ENCODE measurements at places on chromosomes 2 and 18.

DNA sequence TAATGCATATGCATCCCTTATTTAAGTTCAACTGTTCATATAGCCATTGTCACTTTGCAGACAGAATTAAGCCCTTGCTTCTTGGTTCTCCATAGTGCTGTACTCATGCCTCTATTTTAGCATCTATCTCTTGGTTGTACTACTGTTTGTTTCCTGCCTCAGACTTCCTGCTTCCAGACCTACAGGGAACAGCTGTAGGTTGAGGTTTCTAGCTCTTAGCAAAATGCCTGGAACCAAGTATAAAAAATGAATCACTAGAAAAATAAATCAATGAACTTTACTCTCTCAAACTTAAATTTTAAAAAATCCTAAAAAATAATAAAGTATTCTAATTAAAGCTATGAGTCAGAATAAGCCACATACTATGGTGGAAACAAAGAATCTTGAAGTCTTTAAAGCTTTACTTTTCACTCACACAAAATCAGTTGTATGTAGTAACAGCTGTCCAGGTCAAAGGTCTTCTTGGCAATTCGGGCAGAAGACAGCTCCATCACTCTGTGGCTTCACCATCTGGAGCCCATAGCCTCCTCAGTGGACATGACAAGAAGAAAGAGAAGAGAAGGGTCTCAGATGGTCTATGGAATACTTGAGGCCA, 1228.1 kb upstream of the GYPC start:
- no peak for DNase-seq

GRCh38 chr2:208279236-208279635, 13.2 kb downstream of the PIKFYVE start:
- no peak for DNase-seq

GRCh38 chr2:204763974-204764703, 218.9 kb downstream of the PARD3B start:
- DNase-seq = no peak

GRCh38 chr2:113203217-113203530, 29.4 kb downstream of the PSD4 start:
- no peak for DNase-seq

GRCh38 chr2:159450180-159450579, 163.7 kb upstream of the WDSUB1 start:
- no peak for DNase-seq

- no peak for DNase-seq
Observed at GRCh38 chr2:176131848-176132158, 2.3 kb downstream of the HOXD8 start.

GRCh38 chr18:63997606-63998005, 27.7 kb downstream of the SERPINB8 start:
- DNase-seq = no peak

- no peak for DNase-seq
Observed at GRCh38 chr2:32824070-32824809, 122.5 kb upstream of the LTBP1 start.

GRCh38 chr18:3450012-3450798, at the start of gene TGIF1:
Gene TGIF1 (plus strand): TSS chr18:3450172. CDS start chr18:3450490, 318 bp downstream.
- DNase-seq = peak; percentile 70

GRCh38 chr2:8002765-8003393, 679.0 kb upstream of the ID2 start:
- no peak for DNase-seq

GRCh38 chr2:85852937-85853498, 35.8 kb downstream of the ST3GAL5 start:
- peak; percentile 46 for DNase-seq

GRCh38 chr2:229952256-229952835, 30.0 kb downstream of the FBXO36 start:
- DNase-seq = no peak

DNA sequence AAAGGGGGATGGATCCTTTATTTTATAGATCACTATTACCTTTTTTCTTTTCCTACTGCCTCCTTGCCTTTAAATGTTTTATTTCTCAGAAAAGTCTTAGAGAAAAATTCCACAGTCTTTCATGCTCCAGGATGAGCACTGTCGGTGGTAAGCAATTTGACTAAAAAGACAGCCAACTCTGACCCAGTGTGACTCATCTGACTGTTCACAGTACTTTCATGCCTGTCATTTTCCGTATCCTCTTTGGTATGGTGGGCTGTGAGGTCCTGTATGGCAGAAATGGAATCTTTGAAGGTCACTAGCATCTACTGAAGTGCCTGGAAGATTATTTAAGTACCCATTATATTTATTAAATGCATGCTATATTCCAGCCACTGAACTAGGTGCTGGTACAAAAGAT, 2.1 kb upstream of the RFTN2 start:
- DNase-seq = no peak

- no peak for DNase-seq
Observed at GRCh38 chr2:172969609-172970008, 106.0 kb upstream of the MAP3K20 start.

GRCh38 chr18:68467957-68468356, 247.0 kb downstream of the TMX3 start:
- no peak for DNase-seq

GRCh38 chr18:27609221-27609620, 424.1 kb upstream of the CHST9 start:
- no peak for DNase-seq

Measured in activated CD4-positive, alpha-beta T cell treated with anti-CD3 and anti-CD28 coated beads, Interleukin-2, amount 50 U/mL, for 4 hours (primary cell).